SK-N-SH (cell line): ENCODE measurements at places on chromosomes 16 and 17.

GRCh38 chr17:80028030-80028429 is 7.6 kb downstream of the TBC1D16 start:
- H3K36me3 ChIP-seq: no peaks in the 10 kb centered on the region
- no peaks in the 10 kb centered on the region for H3K27me3 ChIP-seq
- H3K27ac ChIP-seq: no peak overlapping the region
- H3K4me1 ChIP-seq: peaks cover 24% of the 10 kb centered on the region
- H3K4me3 ChIP-seq: no peak overlapping the region

GRCh38 chr17:82297280-82297713 is 20.1 kb downstream of the CD7 start:
- H3K4me1 ChIP-seq: peaks cover 28% of the 10 kb centered on the region
- peak overlapping the region; percentile 52; the same call in 1 of the 2 replicates for H3K4me3 ChIP-seq
- no peaks in the 10 kb centered on the region for H3K36me3 ChIP-seq
- peak; percentile 54 for DNase-seq
- no peaks in the 10 kb centered on the region for H3K27me3 ChIP-seq

DNA sequence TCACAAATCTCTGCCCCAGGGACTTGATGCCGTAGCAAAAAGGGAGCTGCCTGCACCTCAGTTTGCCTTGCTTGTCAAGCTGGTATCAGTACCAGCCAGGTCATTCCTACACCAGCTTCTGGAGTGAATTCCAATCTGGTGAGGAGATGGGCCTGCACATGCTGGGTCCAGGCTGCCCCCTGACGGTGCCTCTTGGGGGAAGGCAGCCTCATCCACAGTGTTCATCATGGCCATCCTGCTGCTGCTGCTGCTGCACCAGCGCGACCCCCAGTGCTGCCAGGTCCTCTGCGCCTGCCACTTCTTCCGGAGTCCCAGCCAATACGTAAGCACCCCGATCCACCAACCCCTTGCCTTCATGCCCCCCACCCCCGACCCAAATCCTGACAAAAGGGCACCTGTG is 8.3 kb downstream of the MRPL27 start:
- H3K27me3 ChIP-seq: no peaks in the 10 kb centered on the region
- peak overlapping the region; percentile 9; the same call in 1 of the 2 replicates for H3K27ac ChIP-seq
- DNase-seq: no peak
- peaks cover 25% of the 10 kb centered on the region; the same call in 1 of the 2 replicates for H3K4me1 ChIP-seq

GRCh38 chr16:79217375-79218011 is 383.0 kb downstream of the MAF start:
- no peak overlapping the region for H3K4me3 ChIP-seq
- H3K27ac ChIP-seq: no peak overlapping the region
- no peaks in the 10 kb centered on the region for H3K4me1 ChIP-seq
- H3K27me3 ChIP-seq: no peaks in the 10 kb centered on the region
- DNase-seq: no peak
- H3K36me3 ChIP-seq: no peaks in the 10 kb centered on the region

- no peaks in the 10 kb centered on the region for H3K27me3 ChIP-seq
- DNase-seq: no peak
- H3K27ac ChIP-seq: no peak overlapping the region
These were observed 24.4 kb downstream of the CNTNAP1 start for GRCh38 chr17:42706732-42707131.

- no peak overlapping the region for H3K4me3 ChIP-seq
- no peaks in the 10 kb centered on the region for H3K36me3 ChIP-seq
- H3K27ac ChIP-seq: no peak overlapping the region
- H3K4me1 ChIP-seq: no peaks in the 10 kb centered on the region
These were observed 7.5 kb upstream of the CCL1 start for GRCh38 chr17:34370376-34370996.

DNA sequence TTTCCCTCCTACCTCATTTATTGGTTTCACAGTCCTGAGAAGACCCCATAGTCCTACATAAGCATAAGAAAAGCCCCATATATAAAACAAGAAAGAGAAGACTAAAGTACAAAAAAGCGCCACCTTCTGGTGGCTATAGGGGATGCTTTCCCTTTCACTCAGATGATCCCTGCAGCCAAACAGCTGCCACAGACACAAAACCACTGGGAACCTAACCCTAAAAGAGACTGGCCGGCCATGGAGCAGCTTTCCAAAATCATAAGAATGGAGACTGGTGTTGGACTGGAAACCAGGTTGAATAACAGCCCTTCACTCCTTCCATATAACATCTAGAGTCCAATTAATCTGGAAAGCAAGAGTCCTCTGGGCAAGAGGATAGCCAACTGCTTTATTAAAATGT is 11.4 kb downstream of the DYNC1LI2 start:
- peak overlapping the region; percentile 12; the same call in 1 of the 2 replicates for H3K4me3 ChIP-seq
- H3K27me3 ChIP-seq: no peaks in the 10 kb centered on the region
- 0 out of 2 replicates have a peak overlapping the region, but pooled peaks have one; percentile 75 for H3K27ac ChIP-seq
- peaks cover 10% of the 10 kb centered on the region; the same call in 1 of the 2 replicates for H3K4me1 ChIP-seq

DNA sequence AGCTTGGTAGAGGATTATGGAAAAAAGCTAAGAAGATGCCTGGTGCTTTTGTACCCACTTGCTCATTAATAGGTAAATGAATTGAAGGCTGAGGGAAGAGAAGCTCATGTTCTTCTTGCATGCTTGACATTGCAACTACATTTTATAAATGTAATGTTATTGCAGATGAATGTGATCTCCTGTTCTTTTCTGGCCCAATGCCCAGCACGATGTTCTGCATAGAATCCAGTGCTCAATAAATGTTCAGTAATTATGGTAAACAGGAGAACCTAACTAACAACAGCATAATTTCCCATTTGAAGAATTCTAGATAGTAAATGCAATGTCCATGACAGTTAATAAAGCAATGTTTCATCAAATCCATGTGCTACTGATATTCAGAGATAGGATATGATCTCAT is 638.2 kb upstream of the SOX9 start:
- H3K36me3 ChIP-seq: no peaks in the 10 kb centered on the region
- DNase-seq: no peak
- H3K27ac ChIP-seq: no peak overlapping the region
- no peaks in the 10 kb centered on the region for H3K27me3 ChIP-seq
- H3K4me3 ChIP-seq: no peak overlapping the region

DNA sequence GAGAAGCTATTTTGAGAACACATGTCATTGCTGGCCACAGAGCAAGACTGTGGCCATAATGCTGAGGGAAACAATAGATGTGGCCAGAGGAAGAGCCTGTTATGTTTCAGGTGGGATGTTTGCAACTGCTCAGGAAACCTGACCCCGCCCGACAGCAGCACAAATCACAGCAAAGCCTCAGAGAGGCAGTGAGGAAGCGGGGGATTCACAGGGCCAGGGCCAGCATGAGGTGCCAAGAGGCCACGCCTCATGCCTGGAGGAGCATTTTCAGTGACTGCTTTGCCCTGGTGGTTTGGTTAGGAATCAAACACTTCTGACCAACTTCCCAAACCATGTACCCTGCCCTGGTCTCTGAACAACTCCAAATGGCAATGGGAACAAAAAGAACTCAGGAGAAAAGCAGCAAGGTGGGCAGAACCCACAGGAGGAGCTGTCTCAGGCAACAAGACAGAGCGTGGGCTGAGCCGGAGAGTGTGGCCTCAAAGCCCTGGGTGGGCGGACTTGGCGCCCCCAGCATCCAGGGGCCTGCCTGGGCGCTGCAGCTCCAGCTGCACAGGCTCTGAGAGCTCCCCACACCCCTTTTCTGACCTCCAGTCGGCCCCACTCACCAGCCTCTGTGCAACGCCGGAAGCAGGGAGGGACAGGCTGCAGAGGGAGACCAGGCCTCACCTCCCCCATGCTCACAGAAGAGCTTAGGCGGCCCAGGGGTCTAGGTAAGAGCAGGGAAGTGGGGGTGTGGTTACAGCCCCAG is 20.6 kb downstream of the HIC1 start:
- H3K4me1 ChIP-seq: peaks cover 46% of the 10 kb centered on the region; the same call in 1 of the 2 replicates
- H3K27me3 ChIP-seq: no peaks in the 10 kb centered on the region
- peak overlapping the region; percentile 95 for H3K27ac ChIP-seq

DNA sequence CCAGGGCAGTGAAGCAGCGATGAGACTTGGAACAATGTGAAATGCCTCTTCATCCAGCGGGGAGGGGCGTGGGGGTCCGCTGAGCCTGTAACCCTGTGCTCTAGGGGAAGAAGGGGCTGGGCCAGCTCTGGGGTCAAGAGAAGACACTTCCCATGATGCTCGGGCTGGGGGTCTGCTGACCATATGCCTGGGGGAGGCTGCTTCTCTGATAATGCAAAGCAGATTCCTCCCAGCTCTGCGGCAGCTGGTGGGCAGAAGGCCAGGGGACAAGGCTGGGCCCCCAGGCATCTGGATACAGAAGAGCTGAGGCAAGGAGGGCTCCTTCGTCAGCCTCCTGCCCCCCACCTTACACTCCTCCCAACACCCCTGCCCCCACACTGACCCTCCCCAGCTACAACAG is 24.7 kb downstream of the NGFR start:
- H3K27me3 ChIP-seq: peaks cover 4% of the 10 kb centered on the region; the same call in 1 of the 2 replicates
- H3K36me3 ChIP-seq: no peaks in the 10 kb centered on the region
- H3K4me3 ChIP-seq: no peak overlapping the region
- peak; percentile 88 for DNase-seq

GRCh38 chr17:61492759-61493526 is 40.7 kb downstream of the TBX4 start:
- 0 out of 2 replicates have a peak overlapping the region, but pooled peaks have one; percentile 8 for H3K27ac ChIP-seq
- no peak overlapping the region for H3K4me3 ChIP-seq
- peaks cover 4% of the 10 kb centered on the region; the same call in 1 of the 2 replicates for H3K4me1 ChIP-seq

DNA sequence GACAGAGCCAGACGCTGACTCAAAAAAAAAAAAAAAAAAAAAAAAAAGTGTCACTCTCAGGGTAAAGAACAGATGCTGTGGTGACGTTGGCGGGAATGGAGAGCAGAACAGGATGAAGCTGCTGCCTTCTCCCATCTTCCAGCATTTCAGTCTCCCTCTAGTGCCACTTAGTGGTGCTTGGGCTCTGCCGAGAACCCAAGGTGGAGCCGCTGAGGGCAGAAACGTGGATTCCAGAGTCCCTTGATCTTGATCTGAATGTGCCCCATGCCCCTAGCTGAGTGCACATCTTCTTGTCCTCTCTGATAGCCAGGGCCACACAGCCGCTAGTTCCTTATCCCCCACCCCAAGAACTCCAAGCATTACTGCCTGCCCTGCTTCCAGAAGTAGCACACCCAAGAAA is 43.2 kb upstream of the FA2H start:
- no peak overlapping the region for H3K4me3 ChIP-seq
- H3K27me3 ChIP-seq: peaks cover 5% of the 10 kb centered on the region; the same call in 1 of the 2 replicates
- no peak overlapping the region for H3K27ac ChIP-seq
- H3K4me1 ChIP-seq: no peaks in the 10 kb centered on the region
- DNase-seq: no peak
- no peaks in the 10 kb centered on the region for H3K36me3 ChIP-seq

DNA sequence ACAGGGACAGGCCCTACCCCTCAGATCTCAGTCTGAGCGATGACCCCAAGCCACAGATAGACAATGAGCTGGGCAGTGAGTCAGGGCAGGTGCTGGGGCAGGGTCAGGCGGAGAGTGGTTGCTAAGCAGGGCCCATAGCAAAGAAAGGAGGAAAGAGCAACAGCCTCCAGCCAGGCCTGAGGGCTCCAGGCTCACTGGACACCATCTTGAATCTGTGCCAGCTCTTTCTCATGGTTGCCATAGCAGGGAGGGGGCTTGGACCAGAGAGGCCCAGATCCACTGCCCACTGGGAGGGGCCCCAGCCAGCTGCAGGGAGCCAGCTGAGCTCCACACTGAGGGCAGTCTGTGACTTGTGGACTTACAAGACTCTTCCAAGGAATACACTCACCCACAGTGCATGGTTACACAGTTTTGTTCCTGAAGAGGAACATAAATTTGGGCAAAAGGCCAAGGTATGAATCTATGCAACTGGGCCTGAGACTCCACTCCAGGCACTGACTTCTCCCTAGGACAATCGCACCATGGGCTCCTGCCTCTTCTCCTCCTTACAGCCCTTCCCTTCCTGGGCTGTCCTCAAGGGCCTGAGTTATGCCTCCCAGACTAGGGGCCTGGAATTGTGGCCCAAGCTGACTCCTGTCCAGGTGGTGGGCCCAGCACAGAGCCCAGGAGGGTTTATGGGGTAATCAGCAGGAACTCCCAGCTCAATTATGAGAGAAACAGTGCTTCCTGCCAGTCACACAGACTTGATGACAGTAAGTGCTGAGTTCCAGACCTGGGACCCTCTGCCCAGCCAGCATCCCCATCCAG is 59.9 kb downstream of the BEAN1 start:
- peak overlapping the region; percentile 7; the same call in 1 of the 2 replicates for H3K27ac ChIP-seq
- H3K4me1 ChIP-seq: peaks cover 10% of the 10 kb centered on the region; the same call in 1 of the 2 replicates
- H3K4me3 ChIP-seq: no peak overlapping the region
- no peaks in the 10 kb centered on the region for H3K36me3 ChIP-seq
- peak; percentile 48 for DNase-seq

DNA sequence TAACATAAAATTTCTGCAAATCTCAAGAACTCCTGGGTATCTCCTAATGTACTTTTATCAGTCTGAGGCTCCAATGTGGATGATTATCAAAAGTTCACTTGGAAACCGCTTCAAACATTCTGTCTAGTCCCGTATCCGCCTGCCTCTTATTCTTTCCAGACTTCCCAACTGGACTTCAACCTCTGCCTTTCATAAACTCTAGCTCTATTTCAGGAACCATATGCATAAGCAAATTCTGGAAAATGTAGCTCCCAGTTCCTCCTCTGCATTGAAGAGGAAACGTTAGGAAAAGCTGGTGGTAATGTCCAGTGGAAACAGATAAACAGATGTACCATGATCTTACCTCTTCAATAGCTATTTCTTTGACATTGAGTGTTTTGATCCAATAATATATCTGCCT is 285.0 kb downstream of the KCNJ2 start:
- H3K27me3 ChIP-seq: no peaks in the 10 kb centered on the region
- H3K36me3 ChIP-seq: no peaks in the 10 kb centered on the region

DNA sequence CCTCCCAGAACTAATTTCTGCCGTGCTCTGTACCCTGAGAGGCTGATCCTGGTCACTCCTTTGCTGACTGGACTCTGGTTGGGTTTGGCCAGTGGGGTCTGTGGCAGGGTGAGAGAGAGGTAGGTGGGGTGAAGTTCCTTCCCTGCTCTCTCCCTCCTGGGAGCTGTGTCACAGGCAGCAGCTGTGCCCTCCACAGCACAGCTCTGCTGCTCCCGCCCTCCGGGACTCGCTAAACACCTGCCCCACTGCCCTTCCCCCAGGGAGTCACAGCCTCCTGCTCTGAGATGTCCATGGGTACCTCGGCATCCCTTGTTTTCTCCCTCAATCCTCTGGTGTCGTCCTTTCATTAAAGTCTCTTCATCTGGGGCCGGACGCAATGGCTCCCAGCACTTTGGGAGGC is 66.4 kb downstream of the SRCIN1 start:
- no peak overlapping the region for H3K4me3 ChIP-seq
- no peaks in the 10 kb centered on the region for H3K36me3 ChIP-seq
- no peaks in the 10 kb centered on the region for H3K4me1 ChIP-seq
- no peak overlapping the region for H3K27ac ChIP-seq
- DNase-seq: no peak

- H3K27ac ChIP-seq: no peak overlapping the region
- H3K27me3 ChIP-seq: no peaks in the 10 kb centered on the region
- H3K4me1 ChIP-seq: no peaks in the 10 kb centered on the region
- H3K4me3 ChIP-seq: no peak overlapping the region
- no peaks in the 10 kb centered on the region for H3K36me3 ChIP-seq
- no peak for DNase-seq
These were observed 248.3 kb downstream of the KATNIP start for GRCh38 chr16:27798241-27798640.
